ENCODE measurements at places on chromosomes 2 and 18. TPM values are rescaled to one million over a fixed set of nuclear protein-coding genes. Genes with fewer than 3 reads are reported as not detected.

GRCh38 chr2:20018601-20019152, 6.2 kb upstream of the MATN3 start:
- DNase-seq, result no peak

LRP1B gene
- total RNA-seq, result 3.6 TPM

DAPL1 gene
- total RNA-seq, result not detected

- no peak for DNase-seq
Measured at GRCh38 chr2:231356466-231356844, 39.1 kb upstream of the B3GNT7 start.

STEAP3 gene
- total RNA-seq, result 13.7 TPM

DNA sequence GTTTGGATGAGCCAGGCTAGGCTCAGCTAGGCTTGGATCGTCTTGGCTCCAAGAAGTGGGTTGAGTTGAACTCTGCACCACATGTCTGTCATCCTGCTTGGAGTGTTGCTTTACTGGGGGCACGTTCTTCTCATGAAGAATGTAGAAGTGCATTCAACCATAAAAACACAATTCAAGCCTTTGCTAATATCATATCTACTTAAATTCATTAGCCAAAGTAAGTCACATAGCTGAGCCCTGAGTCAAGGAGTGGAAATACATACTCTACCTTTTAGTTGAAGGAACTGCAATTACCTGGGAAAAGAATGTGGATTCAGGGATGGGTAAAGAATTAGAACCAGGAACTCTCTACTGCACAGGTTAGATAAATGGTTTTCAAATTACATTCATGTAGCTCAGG, 360.4 kb upstream of the KCNH7 start:
- no peak for DNase-seq
